Right cardiac atrium (tissue), 5 donors: ENCODE measurements at places on chromosomes 13 and 19. TPM values are rescaled to one million over a fixed set of nuclear protein-coding genes. Genes with fewer than 3 reads are reported as not detected.

GRCh38 chr19:37905946-37906868 lies at the start of gene WDR87:
WDR87 (minus strand) TSS chr19:37906594; CDS start chr19:37898239, 8,355 bp downstream.
- DNase-seq: no peak

DNA sequence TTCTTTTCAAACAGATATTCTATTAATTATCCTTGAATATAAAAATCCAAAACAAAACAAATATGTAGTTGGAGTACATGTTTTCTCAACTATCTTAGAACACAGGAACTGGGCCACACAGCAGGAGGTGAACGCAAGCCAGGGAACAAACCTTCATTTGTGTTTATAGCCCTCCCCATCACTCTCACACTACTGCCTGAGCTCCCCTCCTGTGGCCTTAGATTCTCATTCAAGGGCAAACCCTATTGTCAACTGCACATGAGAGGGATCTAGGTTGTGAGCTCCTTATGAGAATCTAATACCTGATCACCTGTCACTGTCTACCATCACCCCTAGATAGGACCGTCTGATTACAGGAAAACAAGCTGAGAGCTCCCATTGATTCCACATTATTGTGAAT lies 427.1 kb upstream of the PRR20A start:
- no peak for DNase-seq

GRCh38 chr19:19342086-19343015 lies 21.7 kb downstream of the MAU2 start:
- peak; percentile 56 for DNase-seq

DNA sequence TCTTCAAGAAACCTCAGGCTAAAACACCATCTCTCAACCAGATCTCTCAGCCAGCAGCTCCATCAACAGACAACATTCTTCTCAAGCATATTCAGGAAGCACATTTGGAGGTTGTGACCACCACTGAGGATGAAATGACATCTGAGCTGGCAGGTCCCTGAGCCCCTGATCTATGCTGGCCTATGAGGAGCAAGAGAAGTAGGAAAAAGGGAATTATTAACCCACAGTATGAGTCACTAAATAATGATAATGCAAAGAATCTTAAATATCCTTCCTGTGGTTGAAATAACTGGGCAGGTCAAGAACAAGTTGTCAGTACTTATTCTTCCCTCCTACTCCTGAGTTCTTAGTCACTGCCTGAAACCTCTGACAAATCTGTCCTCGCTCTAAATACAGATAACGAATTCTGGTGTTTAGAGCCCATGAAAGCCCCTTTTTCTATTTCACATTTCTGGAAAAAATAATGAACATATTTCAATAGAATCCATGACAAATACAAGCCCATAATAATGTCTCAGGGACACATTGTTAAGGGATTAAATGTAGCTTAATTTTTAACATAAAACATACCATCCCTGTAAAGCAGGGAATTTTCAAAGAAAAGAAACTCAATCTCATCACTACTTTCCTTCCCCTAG lies 225.8 kb upstream of the IRS2 start:
- DNase-seq: no peak

- no peak for DNase-seq
Measured at GRCh38 chr19:42468273-42468796, 25.6 kb upstream of the CXCL17 start.

- DNase-seq: no peak
Measured at GRCh38 chr13:76696370-76696769, 189.8 kb downstream of the KCTD12 start.

- DNase-seq: peak; percentile 49
Measured at GRCh38 chr19:46537136-46538097, 41.8 kb upstream of the PNMA8B start.

DNA sequence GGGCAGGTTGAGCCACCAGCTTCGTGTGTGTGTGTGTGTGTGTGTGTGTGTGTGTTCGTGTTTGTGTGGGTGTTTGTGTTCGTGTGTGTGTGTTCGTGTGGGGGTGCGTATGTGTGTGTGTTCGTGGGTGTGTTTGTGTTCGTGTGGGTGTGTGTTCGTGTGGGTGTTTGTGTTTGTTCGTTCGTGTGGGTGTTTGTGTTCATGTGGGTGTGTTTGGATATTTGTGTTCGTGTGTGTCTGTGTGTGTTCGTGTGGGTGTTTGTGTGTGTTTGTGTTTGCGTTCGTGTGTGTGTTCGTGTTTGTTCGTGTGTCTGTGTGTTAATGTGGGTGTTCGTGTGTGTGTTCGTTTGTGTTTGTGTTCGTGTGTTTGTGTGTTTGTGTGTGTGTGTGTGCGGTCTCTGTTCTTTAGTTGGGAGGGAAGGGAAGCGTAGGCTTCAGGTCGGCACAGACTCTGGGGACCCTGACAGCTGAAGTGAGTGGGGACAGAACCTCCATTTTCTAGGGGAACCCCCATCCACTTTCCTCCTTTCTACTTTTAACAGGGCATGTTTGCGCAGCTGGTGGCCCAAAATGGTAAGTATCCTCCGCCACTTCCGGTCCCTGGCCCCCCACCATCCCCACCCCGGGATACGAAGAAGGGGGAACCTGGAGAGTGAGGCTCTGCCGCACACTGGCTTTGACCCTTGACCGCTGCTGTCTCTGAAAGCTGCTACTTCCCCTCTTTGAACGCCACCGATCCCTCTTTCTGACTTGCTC lies 1.6 kb downstream of the TNFSF9 start:
- no peak for DNase-seq

- no peak for DNase-seq
Measured at GRCh38 chr19:56504581-56504980, 3.1 kb upstream of the ZNF471 start.

DNA sequence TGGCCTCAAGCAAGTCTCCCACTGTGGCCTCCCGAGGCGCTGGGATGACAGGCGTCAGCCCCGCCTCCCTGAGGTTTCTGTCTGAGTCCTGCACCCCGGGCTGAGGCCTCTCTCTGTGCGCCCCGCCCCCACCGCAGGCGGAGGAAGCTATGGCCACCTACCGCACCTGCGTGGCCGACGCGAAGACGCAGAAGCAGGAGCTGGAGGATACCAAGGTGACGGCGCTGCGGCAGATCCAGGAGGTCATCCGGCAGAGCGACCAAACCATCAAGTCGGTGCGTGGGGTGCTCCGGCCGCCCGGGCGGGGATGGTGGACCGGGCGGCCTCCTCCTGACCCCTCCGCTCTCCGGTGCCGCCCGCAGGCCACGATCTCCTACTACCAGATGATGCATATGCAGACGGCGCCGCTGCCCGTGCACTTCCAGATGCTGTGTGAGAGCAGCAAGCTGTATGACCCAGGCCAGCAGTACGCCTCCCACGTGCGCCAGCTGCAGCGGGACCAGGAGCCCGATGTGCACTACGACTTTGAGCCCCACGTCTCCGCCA lies 12.7 kb downstream of the ARHGAP45 start:
- peak; percentile 61 for DNase-seq

GRCh38 chr13:78596736-78597601 lies 6.4 kb downstream of the POU4F1 start:
- no peak for DNase-seq

Gene ELL
- 14.4 TPM for total RNA-seq

Gene CALR
- 691 TPM for total RNA-seq

Gene PCP2
- total RNA-seq: not detected

Gene GGN
- total RNA-seq: 0.09 TPM

Gene NLRP12
- 0.71 TPM for total RNA-seq

Gene KIR2DL3
- not detected for total RNA-seq
